ENCODE measurements at places on chromosomes 2 and 18.

DNA sequence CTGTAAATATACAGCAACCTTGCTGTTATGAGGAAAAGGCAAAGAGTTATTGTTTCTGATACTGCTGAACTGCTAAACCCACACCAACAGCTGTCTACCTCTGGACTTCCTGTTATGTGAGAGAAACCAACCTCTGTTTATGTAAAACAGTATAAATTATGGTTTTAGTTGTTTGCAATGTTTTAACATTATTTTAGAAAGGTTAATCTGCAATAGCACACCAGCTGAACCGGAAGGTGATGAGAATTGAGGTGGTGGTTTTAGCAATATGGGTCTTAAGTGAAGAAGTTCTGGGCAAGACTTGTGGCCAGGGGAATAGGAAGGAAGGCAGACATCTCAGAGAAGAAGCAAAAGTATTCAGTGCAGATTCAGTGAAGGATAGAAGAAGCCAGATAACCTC, 237.8 kb downstream of the PLCL1 start:
- DNase-seq = no peak

GRCh38 chr2:226888971-226889370, 53.1 kb downstream of the RHBDD1 start:
- DNase-seq = no peak

DNA sequence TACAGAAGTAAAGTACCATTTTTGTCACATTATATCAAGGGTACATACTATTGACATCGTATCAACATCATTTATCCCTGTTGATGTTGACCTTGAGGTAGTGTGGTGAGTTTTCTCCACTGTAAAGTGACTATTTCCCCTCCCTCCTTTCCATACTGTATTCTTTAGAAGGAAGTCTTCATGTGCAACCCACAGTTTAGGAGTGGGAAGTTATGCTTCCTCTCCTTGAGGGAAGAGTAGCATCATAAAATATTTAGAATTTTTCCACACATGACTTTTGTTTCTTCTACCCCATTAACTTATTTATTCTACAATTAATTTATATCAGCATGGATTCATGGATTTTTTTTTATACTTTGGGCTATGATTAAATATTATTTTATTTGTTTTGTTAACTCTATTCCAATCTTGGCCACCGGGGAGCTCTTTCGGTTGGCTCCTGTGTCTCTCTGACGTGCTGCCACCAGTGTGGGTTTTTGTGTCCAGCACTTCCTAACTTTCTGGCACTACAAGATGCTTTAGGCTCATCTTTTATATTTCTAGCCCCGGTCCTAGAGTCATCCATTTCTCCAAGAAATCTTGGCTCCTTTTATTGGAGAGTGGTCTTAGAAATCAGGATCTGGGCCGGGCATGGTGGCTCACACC, 19.0 kb downstream of the AQP12B start:
- no peak for DNase-seq

DNA sequence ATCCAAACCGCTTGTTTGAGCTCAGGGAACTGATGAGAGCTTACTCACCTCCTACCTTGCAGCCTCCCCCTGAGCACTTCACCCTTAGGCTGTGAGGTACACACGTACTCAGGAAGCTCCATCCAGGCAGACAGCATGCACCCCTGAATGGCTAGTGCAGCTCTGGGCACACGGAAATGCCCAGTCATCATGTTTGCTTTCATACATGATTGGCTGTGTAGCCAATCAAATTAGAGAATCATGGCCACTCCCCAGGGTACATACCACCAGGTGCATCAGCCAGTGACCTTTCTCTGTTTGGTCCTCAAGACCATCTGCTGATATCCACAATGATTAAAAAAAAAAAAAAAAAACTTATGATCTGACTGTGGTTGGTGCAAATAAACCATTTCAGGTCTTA, 42.1 kb downstream of the RNF152 start:
- DNase-seq = no peak

- DNase-seq = no peak
Observed at GRCh38 chr2:60230037-60230436, 323.4 kb downstream of the BCL11A start.

DNA sequence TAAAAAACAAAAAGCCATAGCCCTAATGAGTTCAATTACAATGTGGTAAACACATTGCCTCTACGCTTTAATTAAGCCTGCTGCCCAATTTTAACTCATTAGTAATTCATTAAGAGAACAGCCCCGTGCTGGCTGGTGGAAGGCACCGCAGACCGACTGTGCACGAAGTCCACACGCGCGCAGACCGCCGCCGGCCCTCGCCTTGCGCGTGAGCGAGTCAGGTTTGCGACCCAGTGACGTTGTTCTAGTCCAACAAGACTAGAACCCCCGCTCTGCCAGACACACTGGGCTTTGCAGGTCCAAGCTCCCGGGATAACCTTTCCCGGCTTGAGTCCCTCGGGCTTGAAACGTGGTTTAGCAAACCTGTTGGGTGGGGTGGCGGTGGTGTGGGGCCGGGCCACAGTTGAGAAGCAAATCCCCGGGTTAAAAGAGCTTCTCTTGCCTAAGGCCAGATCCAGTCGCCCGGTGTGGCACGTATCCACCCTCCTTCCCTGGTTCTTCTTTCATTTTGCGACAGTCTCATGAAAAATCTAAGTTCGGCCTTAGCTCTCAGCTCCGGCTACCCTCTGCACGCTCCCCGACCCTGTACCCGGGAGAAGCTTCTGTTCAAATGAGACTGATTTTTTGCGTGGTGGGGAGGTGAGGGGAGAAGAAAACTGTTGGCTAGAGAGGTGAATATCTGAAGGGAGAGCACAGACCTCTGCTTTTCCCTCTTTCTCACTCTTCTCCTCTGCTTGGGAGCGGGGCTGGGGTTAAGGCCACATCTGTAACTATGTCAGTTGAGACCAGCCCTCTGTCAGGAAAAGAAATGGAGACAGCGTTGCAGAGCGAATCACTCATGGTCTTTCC, 11.1 kb upstream of the SKOR2 start:
- peak; percentile 56 for DNase-seq

- DNase-seq = no peak
Observed at GRCh38 chr18:31197676-31198075, 35.0 kb upstream of the DSC1 start.

DNA sequence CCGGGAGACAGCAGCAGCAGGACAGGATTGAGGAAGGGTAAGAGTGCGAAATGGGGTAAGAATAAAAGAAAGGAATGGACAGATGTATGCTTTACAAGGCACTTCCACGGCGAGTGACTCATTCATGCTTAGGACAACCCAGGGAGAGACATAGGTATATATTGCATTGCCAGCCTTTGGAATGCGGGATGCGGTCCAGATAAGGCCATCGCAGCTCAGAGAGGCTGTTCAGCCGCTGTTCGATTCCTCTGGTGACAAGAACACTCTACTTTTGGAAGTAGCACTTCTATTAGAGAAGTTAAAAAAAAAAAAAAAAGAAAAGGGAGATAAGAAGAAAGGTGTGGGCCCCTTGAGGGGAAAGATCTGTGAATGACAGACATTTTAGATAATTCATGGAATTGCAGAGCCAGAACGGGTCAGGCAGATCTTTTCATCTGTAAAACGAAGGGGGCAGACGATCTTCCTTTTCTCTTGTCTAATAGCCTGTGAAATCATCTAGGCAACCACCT, 819 bp upstream of the NCOA1 start:
- DNase-seq = no peak

DNA sequence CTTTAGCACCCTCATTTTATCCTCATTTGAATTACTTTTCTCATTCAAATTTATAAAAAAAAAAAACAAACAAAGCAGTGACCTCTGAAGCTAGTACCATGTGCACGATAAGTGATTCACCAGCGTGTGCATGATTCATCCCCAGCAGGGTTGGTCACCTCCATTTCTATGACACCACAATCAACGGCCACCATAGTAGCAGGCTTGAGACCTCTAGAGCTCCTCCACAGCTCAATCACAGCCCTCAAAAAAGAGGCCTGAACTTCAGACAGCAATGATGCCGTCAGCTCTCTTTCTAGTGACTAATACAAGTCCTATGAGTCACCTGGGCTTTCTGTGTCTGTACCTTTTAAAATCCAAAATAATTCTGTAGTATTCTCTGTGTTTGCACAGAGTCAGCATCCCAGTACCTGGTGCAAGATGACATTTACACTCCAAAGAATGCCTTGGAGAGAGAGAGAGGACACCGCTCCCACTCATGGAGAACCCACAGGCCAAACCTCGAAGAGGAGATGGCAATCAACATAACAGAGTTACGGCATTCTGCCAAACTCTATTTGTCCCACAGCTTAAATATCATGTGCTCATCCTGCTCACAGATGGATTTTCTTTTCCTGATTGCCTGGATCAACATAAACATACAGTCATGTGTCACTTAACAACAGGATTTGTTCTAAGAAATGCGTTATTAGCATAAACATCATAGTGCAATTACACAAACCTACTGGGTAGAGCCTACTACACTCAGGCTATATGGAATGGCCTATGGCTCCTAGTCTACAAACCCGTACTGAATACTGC, 58.7 kb downstream of the L3MBTL4 start:
- no peak for DNase-seq

GRCh38 chr2:231065966-231066365, 9.3 kb downstream of the PSMD1 start:
- no peak for DNase-seq

GRCh38 chr2:42138163-42139015, 30.8 kb upstream of the EML4 start:
- DNase-seq = no peak

- DNase-seq = no peak
Observed at GRCh38 chr2:98063291-98063854, 23.6 kb upstream of the VWA3B start.

GRCh38 chr2:139495851-139496250, 715.7 kb upstream of the NXPH2 start:
- DNase-seq = no peak

GRCh38 chr18:12579775-12580174, 78.1 kb downstream of the SPIRE1 start:
- no peak for DNase-seq

DNA sequence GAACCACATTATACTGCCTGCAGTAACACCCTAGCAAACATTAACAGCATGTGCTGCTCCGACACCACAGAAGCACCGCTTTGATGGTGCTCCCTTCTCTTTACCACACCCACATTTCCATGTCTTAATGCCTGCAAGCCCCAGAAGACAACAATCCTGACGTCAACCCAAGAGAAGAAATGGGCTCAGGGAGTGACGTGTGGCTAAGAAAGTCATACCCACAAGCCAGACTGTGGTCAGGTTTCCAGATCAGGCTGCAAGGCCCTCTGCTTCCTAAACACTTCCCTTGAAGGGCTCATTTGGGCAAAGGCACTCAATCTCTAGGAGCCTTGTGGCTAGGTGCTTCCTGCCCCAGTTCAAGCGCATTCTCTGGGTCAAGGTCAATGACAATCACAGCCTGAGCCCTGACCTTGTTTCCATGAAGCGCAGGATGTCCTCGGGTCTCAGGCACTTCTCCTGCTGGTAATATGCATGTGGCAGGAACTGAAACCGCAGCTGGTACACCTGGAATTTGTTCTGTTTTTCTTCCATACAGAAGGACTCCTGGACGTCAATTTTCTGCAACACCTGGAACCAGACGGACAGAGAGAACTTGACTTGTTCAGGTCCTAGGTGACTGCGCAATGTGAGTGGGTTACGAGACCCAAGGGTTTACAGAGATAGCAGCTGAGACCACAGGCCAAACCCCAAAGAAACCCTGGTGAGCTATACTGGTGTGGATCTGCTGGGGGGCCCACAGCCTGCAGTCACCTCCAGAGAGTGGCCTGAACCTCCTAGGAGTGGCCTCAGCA, 67.2 kb downstream of the POLR1A start:
- DNase-seq = no peak

GRCh38 chr2:196257086-196257485, 85.7 kb upstream of the STK17B start:
- no peak for DNase-seq

DNA sequence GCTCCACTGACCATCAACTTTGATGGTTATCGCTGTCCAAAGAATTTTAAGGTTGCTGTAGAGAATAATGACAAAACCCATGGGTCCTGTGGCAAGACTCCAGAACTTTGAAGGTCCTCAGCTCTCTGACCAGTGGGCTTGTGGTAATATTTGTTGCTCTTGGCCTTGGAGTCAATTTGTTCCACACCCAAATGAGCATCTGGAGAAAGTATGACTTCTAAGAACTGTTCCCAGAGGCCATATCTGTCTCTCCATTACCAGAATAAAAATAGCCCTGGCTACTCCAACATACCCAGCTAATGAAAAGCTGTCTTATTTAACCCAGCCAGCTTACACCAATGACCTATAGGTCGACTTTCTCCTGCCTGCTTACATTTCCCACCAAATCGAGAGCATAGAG, 466.4 kb downstream of the MEIS1 start:
- no peak for DNase-seq

- no peak for DNase-seq
Observed at GRCh38 chr18:79607361-79607952, 72.1 kb upstream of the CTDP1 start.

GRCh38 chr2:102940684-102941083, 178.9 kb downstream of the TMEM182 start:
- DNase-seq = no peak

DNA sequence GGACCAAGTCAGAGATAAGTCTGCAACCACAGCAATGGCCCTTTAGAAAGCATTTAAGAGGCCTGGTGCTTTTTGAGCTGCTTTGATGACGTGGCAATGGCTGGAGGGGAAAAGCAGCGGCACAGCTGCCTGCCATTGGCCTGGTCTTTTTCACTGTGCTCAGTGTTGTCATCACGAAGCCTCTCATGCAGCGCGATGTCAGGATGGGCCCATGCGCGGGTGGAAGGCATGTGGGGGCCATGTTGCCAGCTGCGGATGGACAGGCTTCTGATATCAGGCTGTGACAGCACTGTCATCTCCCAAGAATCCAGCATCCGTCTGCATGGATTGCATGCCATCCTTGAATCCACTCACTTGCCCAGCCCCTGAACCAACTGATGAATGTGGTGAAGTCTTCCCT, 204.5 kb downstream of the ACKR3 start:
- no peak for DNase-seq

DNA sequence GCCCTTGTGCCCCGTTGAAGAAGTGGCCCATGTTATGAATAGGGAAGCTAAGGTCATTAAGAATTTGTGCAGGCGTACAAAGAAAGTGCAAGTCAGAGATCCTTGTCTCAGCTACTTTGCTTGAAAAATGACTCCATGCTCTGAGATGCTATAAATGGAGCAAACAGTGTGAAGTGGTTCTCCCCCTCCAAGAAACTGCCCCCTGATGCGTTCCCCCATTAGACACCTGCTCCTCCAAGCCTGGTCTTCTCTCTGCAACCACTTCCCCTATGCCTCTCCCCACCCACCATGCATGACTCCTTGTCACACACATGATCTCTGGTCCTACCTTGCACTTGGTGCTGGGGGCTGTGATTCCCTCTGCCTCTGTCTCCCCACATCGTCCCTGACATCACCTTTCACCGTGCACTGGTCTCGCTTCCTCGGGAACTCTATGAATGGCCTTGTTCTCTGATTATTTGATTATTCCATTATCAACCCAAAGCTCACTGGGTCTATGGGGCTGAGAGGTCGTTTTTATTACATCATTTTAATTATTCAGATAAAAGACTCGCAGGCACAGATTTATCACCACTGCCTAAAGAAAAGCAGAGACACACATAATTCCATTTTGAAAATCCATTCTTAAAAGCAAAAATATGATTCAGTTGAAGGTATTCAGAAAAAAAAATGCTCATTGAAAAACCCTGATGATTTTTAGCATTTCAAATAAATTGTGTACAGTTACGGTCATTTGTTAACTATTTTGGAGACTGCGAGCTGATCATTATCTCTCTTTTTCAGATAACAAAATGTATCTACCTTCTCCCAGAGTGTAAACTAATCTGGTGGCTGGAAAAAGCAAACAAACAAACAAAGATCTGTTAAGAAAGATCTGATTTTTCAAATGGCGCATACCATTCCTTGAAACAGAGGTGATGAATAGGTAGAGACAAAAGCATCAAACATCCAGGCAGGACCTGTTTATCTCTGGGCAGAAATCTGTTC, 294.9 kb downstream of the SOX11 start:
- DNase-seq = no peak
